ENCODE measurements at places on chromosomes 2 and 18.

DNA sequence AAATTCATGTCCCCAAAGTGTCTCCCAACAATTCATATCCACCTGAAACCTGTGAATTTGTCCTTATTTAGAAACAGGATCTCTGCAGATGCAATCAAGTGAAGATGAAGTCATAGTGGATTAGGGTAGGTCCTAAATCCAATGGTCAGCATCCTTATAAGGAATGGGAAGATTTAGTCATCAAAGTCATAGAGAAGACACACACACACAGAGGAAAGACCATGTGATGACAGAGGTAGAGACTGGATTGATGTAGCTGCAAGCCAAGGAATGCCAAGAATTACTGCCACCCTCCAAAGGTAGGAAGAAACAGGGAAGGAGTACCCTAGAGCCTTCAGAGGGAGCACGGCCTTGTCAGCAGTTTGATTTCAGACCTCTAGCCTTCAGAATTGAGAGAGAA is 17.7 kb downstream of the ADD2 start:
- no peak for DNase-seq

GRCh38 chr2:182504903-182505302 is 78.1 kb upstream of the PDE1A start:
- DNase-seq: no peak

GRCh38 chr18:59660366-59660765 is 36.9 kb downstream of the CCBE1 start:
- no peak for DNase-seq

DNA sequence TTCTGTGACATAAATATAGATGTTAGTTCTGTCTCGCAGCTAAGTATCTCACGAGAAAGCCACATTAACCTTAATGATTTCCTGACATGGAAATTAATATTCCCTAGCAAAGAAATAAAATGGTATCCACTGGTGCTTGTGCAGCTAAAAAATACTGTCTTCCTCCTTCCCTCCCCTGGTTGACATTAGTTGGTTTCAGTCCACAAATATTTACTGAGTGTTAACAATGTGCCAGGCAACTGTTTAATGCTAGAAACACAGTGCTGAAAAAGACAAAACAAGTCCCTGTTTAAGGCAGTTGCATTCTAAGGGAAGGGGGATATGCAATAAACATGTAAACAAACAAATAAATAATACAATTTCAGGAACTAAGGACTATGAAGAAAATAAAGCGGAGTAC is 44.2 kb upstream of the VPS54 start:
- no peak for DNase-seq

- no peak for DNase-seq
Observed at GRCh38 chr2:182426918-182427240, at the start of gene PDE1A. Gene PDE1A (minus strand): TSS chr2:182427036.

DNA sequence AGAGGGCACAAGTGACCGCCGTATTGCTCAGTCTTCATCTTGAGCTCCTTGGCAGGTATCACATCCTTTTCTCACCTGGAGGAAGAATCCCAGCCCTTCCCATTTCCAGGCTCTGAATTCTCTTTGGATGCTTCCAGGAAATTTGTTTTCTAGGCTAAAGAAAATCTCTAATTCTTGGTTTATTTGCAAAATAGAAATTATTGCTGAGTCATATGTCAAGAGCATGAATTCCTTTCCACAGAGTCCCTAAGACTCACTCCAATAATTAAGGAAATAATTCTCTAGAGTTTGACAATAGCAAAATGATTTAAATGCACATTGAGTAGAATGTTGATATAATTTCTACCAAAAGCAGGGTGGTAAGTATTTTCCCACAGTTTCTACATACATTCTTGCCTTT is 16.3 kb upstream of the CCDC68 start:
- DNase-seq: no peak

DNA sequence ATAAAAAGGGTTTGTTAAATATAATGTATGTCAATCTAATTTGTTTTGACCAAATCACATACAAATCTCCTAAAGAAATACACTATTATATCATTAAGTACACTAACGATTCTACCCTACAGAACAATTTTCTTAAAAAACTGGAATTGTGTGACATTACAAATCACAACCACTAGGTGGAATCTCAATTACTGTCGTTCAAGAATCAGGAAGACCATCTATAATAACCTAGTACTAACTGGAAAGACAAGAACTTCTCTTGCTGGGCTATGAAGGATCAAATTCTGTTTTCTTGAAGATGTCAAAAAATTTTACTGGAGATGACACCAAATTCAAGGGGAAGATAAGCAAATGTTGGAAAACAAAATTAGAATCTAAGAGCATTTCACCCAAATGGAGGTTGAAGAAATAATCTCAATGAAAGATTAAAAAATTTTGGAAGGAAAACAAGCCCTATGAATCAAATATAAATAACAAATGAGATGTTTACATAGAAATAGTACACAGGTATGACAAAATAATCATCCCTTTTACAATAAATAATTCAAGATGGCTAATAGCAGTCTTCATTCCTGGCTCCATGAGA is 110.9 kb downstream of the STK39 start:
- peak; percentile 50 for DNase-seq

DNA sequence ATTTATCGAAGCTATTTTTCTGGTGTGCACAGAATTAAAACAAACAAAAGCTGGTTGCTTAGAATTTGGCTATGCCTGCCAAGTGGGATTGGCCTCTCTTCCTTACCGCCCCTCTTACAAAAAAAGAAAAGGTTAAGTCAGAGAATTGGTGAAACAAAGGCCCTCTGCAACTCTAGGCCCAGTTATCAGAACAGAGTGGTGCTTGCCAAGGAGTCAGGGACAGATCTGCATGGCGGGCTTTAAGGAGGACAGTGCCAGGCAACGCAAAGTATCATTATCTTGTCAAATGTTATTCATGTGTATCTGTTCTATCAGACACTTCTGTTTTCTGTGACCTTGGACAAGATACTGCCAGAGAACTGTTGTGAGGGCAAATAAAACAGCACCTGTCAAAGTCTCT is 78.3 kb downstream of the TGIF1 start:
- no peak for DNase-seq

DNA sequence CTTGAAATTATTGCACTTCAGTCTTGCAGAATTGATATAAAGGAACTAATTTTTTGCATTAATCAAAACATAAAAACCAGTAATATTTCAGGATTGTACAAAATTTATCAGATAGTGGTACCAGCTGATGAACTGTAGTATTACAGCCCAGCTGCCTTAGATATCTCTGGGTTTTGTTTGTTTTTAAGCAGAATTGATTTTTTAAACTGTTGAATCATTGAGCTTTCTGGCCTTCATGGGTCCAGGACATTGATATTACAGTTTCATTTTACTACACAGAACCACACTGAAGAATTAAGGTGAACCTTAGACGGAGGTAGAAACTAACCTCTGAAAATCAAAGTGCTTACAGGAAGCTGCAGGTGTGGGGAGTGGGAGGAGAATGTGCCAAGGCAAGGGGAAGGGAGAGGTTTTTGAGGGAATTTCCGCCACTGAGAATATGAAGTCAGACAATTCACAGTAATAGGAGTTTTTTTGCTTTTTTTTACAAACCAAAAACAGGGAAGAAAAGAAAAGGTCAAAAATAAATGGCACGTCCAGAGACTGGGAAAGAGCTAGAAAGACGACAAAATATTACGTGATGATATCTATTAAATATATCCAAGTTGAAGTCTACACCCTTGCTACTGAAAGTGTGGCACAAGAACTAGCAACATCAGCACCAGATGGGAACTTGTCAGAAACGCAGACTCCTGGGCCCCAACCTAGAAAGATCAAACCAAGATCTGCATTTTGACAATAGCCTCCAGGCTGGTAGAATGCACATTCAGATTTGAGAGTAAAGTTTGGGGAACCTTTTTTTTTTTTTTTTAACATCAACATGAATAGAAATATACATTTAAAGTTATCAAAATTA is 40.8 kb upstream of the SPAG16 start:
- no peak for DNase-seq

- no peak for DNase-seq
Observed at GRCh38 chr2:143704451-143705106, 575.4 kb downstream of the ARHGAP15 start.

DNA sequence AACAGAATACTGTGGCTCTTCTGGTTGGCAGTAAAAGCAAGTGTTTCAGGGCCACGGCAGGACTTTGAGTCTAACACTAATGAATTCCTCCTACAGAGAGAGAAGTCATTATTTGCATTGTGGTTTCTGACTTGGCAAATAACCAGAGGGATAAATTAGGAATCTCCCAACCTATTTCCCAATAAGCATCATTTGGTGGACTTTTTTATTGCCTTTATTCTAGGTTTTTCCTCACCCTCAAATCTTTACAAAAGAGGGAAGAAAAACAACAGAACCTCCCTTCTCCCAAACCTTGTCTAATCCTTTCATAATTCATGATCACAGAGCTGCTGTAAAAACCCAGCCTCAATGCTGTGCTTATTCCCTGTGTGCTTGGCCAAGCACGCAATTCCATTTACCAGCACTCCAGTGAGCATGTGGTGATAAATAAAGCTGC is 179.7 kb downstream of the AGPS start:
- DNase-seq: no peak

- no peak for DNase-seq
Observed at GRCh38 chr2:99576775-99577174, 87.0 kb upstream of the REV1 start.

DNA sequence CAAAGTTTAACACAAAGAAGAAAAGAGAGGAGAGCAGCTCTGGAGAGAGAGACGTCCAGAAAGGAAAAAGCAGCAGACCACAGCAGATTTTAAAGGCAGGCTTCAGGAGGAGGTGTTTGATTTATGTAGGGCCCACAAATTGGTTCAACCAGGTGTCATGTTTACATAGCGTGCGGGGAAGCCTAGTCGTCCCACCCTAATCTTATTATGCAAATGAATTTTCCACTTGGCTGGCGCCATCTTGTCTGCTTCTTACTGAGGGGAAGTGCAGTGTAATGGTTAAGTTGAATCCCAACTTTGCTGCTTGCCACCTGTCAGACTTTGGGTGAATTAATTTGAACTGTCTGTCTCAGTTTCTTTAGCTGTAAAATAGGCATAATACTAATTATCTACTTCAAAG is 282.4 kb upstream of the CYRIA start:
- DNase-seq: no peak

DNA sequence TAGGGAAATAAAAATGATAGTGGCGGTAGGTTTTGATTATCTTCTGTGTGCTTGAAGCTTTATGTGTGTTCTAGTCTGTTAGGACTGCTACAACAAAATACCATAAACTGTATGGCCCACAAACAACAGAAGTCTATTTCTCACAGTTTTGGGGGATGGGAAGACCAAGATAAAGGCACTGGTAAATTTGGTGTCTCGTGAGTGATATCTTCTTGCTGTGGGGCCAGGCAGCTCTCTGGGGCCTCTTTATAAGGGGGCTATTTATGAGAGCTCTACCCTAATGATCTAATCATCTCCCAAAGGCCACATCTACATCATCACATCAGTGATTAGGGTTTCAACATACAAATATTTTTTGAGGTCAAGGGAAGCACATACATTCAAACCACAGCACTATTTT is 86.8 kb upstream of the SPHKAP start:
- DNase-seq: no peak

GRCh38 chr18:11553098-11553940 is 56.1 kb upstream of the SLC35G4 start:
- peak; percentile 20 for DNase-seq

- peak; percentile 51 for DNase-seq
Observed at GRCh38 chr2:128603411-128603924, 284.8 kb upstream of the HS6ST1 start.

GRCh38 chr2:237704501-237705434 is 77.4 kb downstream of the LRRFIP1 start:
- peak; percentile 72 for DNase-seq

- no peak for DNase-seq
Observed at GRCh38 chr2:110735366-110735765, 3.0 kb downstream of the ACOXL start.

- DNase-seq: peak; percentile 3
Observed at GRCh38 chr2:179751163-179751809, 110.1 kb downstream of the ZNF385B start.

DNA sequence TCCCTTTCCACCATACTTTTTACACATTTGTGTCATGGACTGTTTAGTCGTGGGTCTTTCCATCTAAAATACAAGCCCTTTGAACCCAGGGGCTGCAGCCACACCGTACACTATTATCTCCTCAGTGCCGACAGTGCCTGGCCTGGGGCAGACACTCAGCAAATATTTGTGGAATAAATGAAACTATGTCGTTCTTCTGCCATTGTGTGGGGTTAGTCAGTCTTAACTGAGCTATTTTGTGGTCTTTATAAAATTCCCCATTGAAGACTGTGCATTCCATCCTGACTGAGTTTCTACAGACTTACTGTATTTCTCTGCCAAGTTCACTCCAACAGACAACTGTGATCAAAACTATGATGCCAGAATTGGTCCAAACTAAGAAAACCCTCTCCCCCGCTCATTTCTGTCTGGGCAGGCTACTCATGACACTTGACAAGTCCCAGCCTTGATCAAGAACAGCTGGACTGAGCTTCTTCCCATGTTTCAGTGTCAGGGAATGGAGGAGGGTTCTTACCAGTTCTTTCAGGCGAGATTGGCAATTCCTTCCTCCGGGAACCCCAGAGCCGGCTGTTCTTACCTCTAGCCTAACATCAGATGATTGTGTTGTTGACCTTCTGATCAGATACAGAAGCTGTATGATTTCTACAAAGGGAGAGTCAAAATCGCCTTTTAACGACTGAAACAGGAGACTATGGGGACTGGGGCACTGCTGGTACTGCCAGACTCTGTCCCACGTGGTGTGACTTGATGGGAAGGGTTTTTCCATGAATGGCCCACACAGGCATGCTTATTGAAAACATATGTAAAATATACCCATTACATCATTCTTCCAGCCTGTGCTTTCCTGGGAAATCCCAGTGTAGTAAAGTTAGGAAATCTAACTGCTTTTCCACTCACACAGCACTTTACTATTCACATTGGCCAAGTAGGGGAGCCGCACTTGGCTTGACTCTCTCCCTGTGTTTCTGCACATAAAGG is 77.4 kb upstream of the NPAS2 start:
- DNase-seq: no peak

GRCh38 chr18:79471597-79471996 is 75.9 kb downstream of the NFATC1 start:
- DNase-seq: no peak

DNA sequence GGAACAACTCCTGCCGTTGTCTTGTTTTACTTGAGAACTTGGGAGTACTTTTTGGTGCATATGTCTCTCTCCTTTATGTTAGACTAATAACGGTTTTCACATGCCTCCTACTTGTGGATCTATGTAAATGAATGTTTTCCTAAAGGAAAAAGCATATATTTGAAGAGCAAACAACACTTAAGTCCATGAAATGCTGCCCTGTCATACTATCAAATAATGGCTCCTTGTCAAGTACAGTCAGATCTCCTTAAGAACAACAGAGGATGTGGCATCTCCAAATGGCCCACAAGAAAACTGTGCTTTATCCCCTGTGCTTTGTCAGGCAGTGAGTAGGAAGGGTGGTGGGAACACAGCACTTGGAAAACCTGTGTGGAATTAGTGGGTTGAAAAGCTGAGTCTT is 198.2 kb downstream of the PTGR3 start:
- DNase-seq: no peak

Measured in MV-4-11 (cell line).